Activated CD4-positive, alpha-beta T cell treated with anti-CD3 and anti-CD28 coated beads, Interleukin-2, amount 50 U/mL, for 1 hour (primary cell): ENCODE measurements at places on chromosomes 6 and 20.

DNA sequence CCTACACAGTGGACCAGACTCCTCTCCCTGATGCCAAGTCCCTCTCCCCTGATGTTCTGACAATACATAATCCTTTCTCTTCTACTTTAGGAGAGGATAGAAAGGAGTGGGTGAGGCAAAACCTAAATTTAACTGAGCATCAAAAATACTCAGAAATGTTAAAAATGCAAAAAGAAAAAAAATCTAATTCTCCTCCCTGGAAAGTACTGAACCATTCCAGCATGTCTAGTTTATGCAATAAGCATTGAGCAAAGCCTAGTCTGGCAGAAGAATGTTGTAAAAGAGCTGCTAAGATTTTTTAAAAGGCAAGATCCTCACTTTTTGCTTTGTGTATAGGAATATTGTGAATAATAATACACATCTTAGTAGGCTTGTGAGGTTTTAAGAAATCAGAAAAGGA is 116.6 kb upstream of the STXBP5 start:
- DNase-seq = no peak

GRCh38 chr20:6418732-6419131 is 295.9 kb upstream of the FERMT1 start:
- no peak for DNase-seq

DNA sequence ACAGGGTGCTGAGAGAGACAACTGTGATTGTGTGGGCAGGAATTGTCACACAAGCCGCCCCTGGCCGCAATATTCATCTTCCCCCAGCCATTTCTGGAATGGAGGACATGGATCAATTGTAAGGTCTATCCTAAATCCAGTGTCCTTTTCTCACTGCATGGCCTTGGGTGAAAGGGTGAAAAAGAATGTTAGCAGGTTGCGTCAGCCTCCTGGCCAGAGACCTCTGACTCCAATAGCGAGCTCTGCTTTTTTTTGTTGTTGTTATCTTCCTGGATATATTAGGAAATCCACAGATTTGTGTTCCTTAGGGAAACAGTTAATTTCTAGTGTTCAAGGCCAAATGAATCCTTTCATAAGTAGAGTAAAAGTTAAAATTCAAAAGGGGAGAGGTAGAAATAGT is 47.1 kb upstream of the CD83 start:
- DNase-seq = no peak

DNA sequence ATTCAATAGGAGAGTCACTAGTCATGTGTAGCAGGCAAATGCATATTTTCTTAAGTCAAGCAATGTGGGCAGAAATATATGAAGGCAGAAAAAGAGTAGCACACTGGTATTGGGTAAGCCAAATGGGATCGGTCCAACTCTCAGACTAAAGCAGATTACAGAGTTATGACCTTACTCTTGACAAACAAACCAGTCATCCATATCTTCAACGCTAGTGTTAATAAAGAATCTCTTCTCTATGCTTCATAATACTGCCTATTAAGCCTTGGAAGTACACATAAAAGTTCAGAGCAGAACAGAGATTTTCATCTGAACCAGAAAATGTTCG is 320.2 kb upstream of the JARID2 start:
- no peak for DNase-seq

DNA sequence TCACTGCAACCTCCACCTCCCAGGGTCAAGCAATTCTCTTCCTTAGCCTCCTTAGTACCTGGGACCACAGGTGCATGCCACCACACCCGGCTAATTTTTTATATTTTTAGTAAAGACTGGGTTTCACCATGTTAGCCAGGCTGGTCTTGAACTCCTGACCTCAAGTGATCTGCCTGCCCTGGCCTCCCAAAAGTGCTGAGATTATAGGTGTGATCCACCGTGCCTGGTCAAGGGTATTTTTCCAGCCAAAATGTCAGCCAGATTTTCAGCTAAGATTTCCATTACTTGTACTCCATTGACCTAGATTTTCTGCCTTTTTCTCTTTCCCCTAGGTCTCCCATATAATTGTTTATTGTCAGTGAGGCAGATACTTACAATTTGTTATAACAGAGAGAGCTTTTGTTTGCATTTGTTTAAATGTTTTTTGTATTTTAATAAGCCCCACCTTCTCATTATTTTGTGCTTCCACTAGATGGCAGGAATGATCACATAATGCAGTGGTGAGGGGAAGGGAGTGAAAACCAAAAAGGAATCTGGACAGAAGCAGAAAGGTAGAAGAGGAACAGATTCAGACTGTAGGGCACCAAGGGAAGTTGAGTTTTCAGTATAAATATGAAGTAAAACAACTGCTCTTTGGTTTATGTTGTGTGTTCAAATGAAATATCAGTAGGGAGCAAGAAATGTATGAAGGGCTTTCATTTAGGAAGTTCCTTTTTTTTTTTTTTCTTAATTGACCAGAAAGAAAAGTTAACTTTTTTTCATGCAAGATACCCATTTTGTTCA is 29.7 kb downstream of the RPF2 start:
- no peak for DNase-seq

DNA sequence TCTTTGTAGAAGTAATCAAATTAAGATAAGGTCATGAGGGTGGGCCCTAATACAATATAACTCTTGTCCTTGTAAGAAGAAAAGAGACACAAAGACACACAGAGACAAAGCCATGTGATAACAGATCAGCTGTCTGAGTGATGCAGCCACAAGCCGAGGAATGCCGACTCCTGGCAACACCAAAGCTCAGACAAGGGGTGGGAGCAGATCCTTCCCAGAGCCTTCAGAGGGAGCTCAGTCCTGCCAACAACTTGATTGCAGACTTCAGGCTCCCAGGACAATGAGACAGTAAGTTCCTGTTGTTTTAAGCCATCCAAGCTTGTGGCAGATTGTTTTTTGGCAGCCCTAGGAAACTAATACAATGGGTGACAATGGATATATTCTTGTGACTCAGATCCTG is 325.0 kb upstream of the AGPAT4 start:
- no peak for DNase-seq

GRCh38 chr20:32569380-32570305 is 15.5 kb downstream of the NOL4L start:
- no peak for DNase-seq

GRCh38 chr6:162123797-162124196 is 603.8 kb downstream of the PRKN start:
- no peak for DNase-seq

DNA sequence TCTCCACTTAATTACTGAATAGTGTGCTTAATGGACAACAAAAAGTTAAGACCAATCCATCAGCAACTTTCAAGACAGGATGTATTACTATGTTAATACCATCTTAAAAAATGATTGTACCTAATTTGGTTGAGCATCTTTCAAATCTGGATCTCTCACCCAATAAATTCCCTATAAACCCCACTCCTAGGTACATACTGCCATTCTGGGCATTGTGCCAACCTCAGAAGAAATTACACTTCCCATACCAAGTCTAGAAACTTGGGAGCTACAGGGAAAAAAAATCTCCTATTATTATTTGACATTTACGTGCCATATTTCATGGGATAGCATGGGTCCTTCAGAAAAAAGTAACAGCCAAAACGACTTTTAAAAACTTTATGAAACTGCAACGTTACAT is 5.1 kb downstream of the SYNCRIP start:
- no peak for DNase-seq

DNA sequence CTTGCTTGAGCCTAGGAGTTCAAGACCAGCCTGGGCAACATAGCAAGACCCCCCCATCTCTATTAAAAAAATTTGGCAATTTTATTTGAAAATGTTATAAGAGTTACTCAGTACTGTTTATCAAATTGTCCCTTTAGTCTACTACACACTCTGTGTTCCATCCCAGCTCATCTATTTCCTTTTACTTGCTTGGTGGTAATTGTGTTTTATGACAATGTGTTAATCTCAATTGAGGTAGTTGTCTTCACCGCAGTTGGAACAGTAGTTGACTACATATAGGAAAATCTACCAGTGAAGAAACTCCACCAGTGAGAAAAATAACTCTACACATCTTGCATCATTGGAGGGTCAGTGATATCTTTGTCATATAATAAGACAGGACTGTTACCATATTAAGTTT is 8.0 kb downstream of the NCOA3 start:
- DNase-seq = no peak

- DNase-seq = peak; percentile 72
Measured at GRCh38 chr20:57346477-57346876, 4.6 kb upstream of the RAE1 start.

GRCh38 chr6:165034271-165034741 is 275.1 kb downstream of the C6orf118 start:
- DNase-seq = no peak

GRCh38 chr6:56227071-56227879 is 20.1 kb downstream of the COL21A1 start:
- DNase-seq = no peak

DNA sequence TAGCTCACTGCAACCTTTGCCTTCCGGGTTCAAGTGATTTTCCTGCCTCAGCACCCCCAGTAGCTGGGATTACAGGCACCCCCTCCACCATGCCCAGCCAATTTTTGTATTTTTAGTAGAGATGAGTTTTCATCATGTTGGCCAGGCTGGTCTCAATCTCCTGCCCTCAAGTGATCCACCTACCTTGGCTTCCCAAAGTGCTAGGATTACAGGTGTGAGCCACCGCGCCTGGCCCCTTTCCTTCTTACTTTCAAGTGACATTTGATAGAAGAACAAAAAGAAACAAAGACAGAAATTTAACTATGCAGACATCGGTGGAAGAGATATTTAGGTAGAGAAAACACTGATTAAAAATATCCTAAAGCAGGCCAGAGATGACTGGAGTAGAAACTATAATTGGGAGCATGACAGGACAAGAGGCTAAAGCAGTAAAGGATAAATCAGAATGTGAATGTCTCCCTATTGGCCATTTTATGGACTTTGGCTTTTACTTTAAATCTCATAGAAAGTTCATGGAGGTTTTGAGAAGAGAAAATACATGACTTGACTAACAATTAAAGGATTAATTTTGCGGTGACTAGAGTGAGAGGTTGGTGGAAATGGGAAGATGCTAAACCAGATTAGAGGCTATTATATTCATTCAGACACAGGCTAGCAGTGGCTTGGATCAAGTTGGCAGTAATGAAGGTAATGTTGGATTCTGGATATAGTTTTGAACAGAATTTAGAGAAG is 2.2 kb upstream of the EYS start:
- DNase-seq = no peak
